ENCODE measurements at places on chromosomes 6 and 20. TPM values are rescaled to one million over a fixed set of nuclear protein-coding genes. Genes with fewer than 3 reads are reported as not detected.
A peak's percentile ranks its signal among the peaks of the same experiment; 100 is the strongest.

- H3K27ac ChIP-seq, result no peak overlapping the region
- no peak for DNase-seq
- no peaks in the 10 kb centered on the region for H3K36me3 ChIP-seq
- no peak overlapping the region for H3K4me3 ChIP-seq
- no peaks in the 10 kb centered on the region for H3K27me3 ChIP-seq
These were observed 55.0 kb upstream of the DACT2 start for GRCh38 chr6:168374541-168375071.

Gene SALL4
- total RNA-seq, result not detected

DNA sequence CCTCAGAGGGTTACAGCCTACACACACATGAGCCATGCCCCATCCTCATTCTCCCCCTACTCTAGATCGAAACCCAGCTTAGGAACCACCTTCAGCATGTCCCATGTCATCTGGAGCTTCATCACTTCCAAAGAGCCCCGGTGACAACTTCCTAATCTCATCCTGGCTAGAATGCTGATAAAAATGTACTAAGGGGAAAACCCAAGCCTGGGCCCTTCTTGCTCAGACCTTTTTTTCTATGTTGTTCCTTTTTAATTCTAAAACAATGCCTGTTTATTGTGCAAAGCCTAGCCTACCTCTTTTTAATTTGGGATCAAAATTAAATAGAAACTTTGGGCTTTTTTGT is 44.1 kb upstream of the NT5E start:
- H3K27me3 ChIP-seq, result no peaks in the 10 kb centered on the region
- no peak for DNase-seq
- peak overlapping the region; percentile 65 for H3K4me3 ChIP-seq
- no peaks in the 10 kb centered on the region for H3K36me3 ChIP-seq

DNA sequence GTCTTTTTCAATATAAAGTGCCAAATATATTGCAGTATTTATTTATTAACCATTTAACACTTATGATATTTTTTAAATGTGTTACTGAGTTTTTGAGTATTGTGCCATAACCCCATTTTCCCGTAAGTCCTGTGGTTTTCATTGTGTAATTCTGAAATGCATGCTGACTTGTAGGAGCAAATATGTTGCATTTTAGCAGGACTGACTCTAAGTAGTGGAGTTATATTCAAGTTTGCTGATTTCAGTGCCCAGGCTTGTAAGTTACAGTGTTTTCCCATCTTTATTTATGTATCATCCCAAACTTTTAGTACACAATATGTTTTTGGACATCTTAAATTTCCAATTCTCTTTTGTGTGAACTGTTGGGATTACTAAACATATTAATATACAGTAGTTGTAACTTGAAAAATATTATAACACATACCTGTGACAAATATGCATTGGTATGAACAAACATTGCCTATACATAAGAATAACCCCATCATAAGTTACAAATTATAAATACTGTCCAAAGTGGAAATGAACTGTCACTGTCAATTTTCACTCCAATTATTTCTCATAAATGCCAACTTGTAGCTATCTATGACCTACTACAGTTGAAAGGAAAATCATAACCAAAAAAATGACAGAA is 179.3 kb upstream of the RUNX2 start:
- no peaks in the 10 kb centered on the region for H3K4me1 ChIP-seq
- peaks cover under 1% of the 10 kb centered on the region for H3K36me3 ChIP-seq
- no peak overlapping the region for H3K4me3 ChIP-seq
- no peak overlapping the region for H3K27ac ChIP-seq

GRCh38 chr20:50663095-50663821 is 28.1 kb downstream of the RIPOR3 start:
- DNase-seq, result no peak
